Adrenal gland (tissue), 19 donors: ENCODE measurements at places on chromosomes 16 and 17. TPM values are rescaled to one million over a fixed set of nuclear protein-coding genes. Genes with fewer than 3 reads are reported as not detected.

Gene UMOD
- polyA plus RNA-seq: not detected

Gene SLC13A2
- 0.03 TPM for polyA plus RNA-seq

Gene PRCD
- polyA plus RNA-seq: 37.2 TPM

Gene PRKCB
- 0.54 TPM for polyA plus RNA-seq

Gene FAM83G
- polyA plus RNA-seq: 2.5 TPM
